CD4-positive, alpha-beta T cell treated with Interleukin-1 beta for 1 hour (primary cell): ENCODE measurements at places on chromosomes 16 and 17.

- DNase-seq: peak; percentile 58
Observed at GRCh38 chr17:13024526-13025257, 6.9 kb upstream of the ELAC2 start.

DNA sequence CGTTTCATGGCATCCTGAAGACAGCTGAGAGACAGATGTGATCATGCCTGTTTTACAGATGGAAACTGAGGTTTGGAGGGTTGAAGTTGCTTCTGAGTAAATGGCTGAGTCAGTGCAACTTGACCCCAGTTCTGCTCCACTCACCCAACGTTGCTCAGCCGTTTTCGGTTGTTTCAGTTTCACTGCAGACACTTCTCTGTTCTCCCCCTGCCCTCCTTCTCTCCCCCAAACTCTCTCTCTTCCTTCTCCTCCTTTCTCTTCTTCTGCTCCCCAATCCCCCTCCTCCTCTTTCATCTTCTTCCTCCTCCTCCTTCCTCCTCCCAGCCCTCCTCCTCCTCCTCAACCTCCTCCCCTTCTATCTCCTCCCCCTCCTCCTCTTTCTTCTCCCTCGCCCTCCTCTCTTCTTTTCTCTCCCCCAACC, 9.4 kb upstream of the CEP20 start:
- DNase-seq: no peak

- DNase-seq: no peak
Observed at GRCh38 chr16:80100846-80101451, 439.8 kb upstream of the DYNLRB2 start.

- DNase-seq: no peak
Observed at GRCh38 chr16:84657229-84657837, 9.0 kb downstream of the KLHL36 start.

DNA sequence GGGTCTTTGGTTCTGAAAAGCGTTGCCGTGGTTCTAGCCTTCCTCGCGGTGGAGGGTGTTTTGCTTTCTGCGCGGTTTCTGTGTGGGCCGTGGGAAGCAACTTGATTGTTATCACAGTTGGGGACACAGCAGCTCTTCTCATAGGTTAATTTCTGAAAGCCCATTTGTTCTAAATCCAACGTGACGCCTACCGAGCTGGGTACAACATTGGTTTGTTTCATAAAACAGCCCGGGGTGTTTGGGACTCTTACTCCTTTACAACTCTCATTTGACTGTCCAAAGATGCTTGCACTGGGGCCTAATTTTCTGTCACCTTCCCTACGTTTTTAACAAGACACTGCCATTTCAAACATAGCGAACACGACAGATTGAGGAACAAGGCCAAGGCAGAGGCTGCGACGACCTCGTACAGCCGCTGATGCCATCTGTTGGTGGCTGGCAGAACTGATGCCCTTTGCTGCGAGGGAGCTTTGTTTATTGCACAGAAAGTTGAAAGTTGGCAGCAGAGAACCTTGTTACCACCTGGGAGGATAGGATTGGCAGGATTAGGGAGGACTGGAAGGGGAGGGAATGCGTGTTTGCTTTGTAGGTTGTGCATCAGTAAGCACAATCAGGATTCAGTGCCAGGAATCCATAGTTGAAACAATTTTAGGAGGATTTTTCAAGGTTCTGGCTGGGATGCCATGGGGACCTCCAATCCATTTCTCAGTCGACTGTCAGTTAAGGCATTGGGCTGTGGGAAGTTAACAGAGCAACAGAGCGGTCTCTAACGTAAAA, 98.3 kb downstream of the PITPNC1 start:
- DNase-seq: peak; percentile 86

DNA sequence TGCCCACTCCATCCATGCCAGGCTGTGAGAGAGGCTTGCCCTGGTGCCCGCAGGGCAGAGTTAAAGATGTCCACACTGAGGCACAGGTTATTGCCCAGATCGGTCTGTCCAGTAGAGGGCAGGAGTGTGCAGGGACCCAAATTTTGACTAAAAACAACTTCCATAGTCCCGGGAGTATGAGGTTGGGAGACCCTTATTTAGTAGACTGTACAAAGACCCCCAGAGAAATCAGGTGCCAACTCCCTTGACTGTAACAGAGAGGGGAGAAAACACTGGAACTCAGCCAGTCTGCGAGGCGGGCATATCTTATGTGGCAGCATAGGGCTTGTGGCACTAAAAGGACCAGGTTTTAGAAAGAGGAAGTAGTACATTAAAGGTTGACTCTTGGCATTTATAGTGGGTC, 43.4 kb downstream of the HNF1B start:
- DNase-seq: peak; percentile 28

- DNase-seq: peak; percentile 17
Observed at GRCh38 chr17:35117984-35118383, 1.7 kb downstream of the RAD51D start.

DNA sequence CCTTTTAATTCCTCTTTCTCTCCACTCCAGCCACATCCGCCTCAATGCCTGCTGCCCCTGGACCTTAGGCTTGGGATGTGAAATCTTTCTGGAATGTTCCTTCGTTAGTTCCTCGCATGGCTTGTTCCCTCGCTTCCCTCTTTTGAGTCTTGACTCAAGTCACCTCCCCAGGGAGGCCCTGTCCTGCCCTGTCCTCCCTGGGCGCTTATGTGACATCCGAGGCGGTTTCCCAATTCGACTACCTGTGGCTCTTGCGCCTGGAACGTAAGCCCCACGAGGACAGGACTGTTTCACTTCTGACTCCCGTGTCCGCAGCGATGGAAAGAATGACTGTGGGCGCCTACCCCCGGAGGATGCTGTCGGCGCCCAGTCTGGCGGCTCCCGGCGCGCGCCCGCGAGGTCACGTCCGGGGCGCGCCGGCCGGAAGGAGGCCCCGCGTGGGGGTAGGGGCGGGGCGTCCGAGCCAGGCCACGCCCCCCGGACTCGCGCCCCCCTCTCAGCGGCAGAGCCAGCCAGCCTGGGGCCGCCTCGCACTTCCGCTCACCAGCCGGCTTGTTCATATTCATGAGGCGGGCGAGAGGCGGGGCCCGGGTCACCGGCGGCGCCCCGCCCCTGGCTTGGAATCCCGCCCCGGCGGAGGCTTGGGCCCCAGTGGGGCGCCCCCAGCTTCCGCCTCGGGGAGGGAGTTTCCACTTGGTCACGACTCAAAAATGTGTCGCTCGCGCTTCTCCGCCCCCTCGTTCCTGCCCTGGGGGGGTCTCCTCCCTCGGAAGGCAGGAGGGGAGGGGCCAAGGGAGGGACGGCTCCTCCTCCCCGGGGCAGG, 8.4 kb upstream of the GLIS2 start:
- peak; percentile 99 for DNase-seq

DNA sequence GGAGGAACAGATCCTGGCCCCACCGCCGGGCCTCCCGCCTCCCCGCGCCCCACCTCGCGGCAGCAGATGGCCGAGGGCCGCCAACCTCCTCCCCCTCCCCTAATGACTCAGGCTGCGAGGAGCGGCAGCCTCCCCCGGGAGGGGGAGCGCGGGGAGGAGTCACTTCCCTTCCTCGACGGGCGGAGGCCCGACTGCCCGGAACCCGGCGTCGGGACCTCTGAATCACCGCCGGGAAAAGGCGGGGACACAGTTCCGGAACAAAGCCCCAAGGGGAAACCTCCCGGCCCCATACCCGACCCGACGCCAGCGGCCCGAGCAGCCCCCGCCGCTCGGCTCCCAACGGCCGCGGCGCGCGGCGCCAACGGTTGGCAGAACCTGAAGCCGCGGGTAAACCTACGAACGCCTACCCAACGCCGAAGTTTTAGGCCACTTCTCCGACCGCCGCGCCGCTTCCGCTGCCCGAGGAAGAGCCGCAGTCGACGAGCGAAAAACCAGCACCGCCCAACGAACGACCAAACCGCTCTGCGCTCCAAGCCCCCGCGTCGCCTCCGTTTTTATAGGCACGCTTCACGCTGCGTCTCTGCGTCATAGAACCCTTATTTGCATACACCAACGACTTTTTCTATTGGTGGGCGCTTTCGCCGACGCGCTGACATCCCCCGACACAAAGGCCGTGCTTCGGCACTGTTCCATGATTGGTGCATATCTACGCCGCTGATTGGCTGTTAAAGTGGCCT, 5.2 kb upstream of the UNK start:
- peak; percentile 98 for DNase-seq

DNA sequence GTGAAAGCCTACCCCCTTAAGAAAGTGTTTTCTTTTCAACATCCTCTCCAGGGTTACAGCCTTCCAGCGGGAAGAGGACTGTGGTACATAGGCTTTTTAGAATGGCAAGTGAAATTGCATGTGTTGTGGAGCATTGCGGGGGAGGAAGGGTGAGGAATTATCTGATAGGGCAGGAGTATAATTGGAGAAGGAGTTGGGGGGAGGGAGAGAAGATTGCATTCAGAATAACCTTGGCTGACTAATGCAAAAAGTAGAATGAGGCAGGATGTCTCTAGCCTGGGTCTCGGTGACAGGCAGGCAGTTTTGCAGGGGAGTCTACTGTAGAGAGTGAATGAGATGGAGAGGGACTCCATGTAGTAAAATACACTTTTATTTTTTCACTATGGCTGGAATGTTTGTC, 2.4 kb upstream of the CDH8 start:
- no peak for DNase-seq

DNA sequence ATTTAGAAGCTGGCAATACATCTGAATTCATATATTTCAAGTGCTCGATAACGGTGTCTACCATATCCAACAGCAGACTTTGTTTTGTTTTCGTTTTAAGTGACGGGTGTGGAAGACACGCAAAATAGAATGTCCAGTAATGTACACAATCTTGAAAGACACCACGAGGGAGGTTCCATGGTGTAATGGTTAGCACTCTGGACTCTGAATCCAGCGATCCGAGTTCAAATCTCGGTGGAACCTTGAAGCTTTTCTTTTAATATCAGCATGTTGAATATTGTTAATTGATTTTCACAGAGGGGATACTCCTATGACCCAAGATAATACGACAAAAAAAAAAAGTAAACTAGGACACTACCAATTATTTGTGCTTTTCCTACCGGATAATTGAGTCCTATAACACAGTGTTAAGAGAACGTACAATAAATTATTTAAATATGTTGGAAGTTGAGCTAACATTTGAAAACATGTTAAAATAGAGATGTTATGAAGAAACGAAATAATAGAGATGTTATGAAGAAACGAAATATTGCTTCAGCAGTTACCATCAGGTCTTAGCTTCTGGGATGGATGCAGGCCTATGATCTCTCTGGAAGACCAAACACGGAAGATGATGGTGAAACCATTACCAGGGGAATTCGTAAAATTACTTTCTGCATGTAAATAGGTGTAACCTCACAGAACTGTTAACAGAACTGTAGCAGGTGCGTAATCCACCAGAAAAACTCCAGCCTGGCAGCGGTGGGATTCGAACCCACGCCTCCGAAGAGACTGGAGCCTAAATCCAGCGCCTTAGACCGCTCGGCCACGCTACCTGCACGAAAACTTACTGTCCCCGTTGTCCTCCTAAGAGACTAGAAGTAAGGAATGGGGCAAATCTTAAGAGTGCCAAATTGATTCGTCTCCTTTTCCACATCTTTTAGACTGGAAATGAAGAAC, 1.5 kb upstream of the ALOXE3 start:
- DNase-seq: peak; percentile 93

DNA sequence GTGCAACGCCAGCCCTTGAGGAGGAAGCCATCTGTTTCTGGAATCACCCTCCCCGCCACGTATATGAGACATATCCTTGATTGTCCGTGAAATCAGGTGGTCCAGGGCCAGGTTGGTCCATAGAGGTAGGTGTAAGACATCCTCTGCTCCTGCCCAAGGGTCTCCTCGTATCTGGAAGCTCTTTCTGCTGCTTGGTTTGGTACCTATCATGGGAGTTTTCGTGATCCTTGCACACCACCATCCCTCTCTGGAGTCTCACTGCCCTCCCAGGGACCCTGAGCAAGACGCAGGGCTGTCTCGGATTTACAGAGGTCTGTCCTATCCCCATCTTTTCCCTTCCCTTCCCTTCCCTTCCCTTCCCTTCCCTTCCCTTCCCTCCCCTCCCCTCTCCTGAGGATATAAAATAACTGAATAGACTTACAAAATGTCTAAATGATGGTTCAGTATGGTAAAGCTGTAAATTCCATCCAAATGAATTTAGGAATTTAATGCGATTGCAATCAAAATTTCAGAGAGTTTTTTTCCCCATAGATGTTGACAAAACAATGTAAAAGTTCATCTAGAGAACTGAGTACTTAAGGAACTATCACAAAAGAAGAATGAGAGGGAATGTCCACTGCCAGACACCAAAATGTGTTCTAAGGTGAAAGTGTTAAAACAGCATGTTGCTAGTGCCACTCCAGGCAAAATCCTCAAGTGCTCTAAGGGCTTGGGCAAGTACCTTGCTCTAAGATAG, 2.0 kb upstream of the CCDC42 start:
- DNase-seq: no peak

- DNase-seq: no peak
Observed at GRCh38 chr16:48176635-48177408, 21.0 kb upstream of the ABCC12 start.

- no peak for DNase-seq
Observed at GRCh38 chr17:16081507-16082087, 82.0 kb downstream of the TTC19 start.

DNA sequence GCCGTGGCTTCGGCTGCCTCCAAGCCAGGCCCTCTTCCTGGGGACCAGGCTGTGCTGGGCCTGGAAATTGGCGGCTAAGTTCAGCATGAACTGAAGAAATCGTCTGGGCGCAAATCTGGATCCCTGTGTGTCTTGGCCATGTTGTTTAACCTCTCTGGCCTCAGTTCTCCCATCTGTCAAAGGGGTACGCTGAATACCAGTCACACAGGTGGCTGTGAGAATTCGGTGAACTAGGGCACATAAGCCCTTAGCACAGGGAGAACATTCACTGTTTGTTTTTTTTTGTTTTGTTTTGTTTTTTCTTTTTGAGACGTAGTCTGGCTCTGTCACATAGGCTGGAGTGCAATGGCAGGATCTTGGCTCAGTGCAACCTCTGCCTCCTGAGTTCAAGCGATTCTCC, 19.0 kb downstream of the LASP1 start:
- no peak for DNase-seq

DNA sequence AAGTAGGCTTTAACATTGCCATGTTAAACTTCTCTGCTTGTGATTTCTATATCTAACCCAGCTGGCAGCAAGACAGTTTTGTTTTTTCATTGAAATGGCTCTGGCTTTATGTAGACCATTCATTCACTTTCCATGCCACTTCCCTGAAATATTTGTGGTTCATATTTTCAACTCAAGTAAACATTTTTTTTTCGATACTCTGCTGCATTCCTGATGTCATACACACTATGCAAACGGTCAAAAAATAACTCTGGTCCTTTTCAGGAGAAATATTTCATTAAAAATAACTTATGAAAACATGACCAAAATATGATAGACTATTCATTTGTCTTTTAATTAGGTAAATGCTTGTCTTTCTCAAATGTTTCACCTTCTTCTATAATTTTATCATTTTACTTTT, 116.3 kb downstream of the USP22 start:
- DNase-seq: no peak

DNA sequence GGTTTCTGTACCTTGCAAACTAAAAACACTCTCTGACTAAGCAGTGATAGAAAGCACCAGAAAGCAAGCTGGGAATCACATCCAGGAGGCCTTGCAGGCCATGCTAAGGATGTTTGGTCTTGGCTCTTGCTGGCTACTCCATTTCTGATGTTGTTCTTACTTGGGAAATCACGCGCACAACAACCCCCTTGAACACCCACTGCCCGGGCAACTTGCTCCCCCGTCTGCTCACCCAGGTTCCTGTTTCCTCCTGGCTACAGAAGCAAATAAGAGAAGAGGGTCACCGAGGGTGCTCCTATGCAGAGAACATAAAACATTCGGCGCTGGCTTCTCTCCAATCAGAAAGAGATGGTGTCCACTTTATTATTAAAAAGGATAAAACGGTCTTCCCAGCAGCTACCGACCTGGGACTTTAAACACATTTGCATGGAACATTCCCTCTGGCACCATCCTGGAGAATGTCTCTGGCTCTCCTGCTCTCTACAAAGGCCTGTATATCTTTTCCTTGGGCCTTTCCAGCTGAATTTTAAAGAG, 271.2 kb upstream of the RPL38 start:
- no peak for DNase-seq
